ENCODE measurements at places on chromosomes 6 and 20.

- no peak for DNase-seq
These were observed 37.9 kb downstream of the SYNDIG1 start for GRCh38 chr20:24507182-24507853.

DNA sequence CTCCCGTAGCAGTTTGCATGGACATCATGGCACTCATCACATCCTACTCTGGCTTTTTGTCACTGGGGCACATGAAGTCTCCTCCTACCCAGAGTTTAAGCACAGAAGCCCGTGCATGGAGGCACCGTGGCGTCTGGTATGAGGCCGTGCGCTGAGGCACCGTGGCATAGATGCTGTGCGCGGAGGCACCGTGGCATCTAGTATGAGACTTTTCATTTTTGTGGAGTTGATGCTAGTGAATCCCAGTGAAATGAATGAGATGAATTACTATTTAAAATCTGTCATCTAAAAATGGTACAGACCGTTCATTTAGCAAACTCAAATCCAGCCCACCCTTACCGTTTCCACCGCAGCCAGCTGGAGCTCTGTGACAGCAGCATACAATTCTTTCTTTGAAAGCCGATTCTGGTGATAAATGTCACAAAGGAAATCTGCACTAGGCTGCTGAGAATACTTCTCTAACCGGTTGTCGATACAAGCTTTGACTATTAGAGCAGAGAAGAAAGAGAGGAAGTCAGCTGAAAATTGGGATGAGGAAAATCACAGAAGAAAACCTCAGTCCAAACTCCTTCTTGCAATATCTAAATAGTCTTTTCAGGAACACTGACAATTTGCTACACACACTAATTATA lies 11.3 kb downstream of the CYP24A1 start:
- DNase-seq, result no peak

DNA sequence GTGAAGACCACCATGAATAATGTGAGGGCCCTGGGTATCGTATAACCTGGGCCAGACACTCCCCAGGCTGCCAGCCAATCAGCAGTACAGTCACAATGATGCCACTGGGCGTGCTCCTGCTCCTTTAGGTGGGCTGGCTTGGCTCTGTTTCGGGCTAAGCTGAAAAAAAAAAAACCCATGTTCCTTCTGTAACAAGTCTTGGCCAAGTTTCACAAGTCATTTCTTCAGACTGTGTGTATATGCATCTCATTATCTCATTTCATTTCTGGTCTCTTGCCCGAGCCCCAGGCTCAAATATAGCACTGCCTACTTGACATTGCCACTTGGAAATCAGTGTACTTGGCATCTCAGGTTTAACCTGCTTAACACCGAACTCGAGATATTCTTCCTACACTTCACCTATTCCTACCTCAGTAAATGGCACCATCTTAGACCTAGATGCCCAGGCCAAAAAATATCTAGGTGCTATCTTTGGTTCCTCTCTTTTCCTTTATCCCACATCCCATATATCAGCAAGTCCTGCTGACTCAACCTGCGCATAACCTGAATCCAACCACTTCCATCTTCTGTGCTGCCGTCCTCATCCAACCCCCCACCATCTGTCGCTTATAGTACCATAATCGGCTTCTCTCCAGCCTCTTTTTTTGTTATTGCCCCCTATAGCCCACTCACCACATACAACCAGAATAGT lies 1.8 kb downstream of the UQCC2 start:
- no peak for DNase-seq

- DNase-seq, result no peak
These were observed 108.4 kb upstream of the MLN start for GRCh38 chr6:33912195-33912594.

GRCh38 chr6:116028233-116028632 lies 32.5 kb downstream of the FRK start:
- no peak for DNase-seq

GRCh38 chr6:121971931-121972335 lies 427.5 kb upstream of the HSF2 start:
- DNase-seq, result no peak

DNA sequence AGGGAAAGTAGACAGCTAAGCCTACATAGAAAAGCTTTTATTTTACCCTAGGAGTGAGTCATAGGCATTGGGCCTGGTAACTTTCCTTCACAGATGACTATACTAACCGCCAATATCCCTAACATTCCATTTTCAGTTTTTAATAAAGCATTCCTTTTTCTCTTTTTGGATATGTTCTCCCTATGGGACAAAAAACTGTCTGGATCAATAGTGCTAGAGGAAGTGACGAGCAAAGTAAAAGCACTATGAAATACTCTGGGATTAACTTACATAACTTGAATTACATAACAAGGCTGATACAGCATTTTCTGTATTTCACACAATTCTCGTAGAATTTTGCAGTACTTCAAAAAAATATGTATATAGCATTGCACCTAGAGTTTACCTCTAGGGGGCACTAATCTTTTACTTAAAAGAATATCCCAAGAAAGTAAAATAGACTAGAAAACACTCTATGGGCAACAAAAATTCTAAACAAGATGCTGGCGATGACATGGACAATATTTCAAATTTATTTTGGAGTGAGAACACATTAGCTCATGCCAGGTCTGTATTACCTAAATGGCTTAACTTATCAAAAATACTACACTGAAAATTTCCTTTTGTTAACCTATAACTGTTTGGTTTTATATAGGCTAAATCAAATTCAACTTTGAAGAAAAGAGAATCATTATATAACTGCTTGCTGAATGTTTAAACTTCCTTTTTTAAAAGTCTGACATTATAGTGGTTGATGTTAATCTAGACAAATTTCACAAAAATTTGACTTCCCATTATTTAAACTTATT lies 66.3 kb upstream of the DST start:
- DNase-seq, result no peak

DNA sequence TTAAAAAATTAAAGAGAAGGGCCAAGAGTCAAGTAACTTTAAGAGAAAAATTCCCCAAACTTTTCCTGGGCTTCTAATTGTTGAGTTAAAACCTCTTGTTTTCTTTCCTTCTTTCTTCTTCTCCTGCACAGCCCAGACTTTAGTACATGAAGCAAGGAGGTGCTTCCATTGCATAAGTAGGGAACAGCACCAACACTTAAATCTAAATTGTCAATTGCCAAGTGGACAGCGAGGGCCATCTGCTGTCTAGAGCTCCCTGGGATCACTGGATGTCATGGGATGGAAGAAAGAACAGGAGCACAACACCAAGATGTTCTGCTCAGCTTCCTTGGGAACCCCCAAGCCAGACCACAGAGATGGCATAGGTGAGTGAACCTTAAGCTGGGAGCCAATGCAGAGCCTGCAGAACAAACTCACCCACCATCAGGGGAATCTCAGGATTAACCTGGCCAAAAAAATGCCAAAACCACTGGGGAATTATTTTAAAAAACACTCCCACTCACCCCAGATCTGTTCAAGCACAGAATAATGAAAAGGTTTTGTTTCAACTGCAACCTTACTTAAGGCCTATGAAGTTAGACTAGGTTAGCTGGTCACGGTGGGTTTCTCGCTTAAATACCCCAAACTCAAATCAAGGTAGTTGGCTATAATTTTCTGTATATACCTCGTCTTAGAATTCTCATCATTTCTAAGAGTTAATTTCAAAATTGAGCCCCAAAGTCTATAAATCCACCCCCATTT lies 67.8 kb downstream of the TNFRSF21 start:
- no peak for DNase-seq

DNA sequence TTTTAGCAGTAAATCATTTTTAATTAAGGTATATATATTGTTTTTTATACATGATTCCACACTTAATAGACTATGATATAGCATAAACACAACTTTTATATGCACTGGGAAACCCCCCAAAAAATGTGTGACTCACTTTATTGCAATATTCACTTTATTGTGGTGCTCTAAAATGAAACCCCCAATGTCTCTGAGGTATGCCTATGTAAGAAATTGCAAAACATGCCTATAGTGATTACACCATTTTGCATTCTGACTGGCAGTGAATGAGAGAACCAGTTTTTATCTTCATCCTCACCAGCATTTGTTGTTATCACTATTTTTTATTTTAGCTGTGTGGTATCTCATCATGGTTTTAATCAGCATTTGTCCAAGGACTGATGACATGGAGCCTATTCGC lies 8.5 kb upstream of the CST11 start:
- DNase-seq, result no peak

DNA sequence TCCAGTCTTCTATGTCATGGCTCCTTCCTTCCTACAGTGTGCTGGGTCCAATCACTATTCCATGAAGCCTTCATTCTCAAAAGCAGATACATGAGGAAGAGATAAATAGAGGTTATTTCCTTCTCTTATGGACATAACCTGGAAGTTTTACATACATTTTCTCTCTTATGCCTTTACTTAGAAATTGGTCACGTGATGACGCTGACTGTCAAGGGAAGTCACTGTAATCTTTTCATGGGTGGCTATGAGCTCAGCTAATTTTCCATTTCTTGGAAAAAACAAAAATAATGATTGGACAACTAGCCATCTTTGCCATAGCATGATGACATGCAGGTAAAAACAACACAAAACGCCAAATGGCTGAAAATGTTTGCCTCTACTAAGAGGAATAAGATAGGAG lies 151.6 kb upstream of the PRSS16 start:
- DNase-seq, result no peak

DNA sequence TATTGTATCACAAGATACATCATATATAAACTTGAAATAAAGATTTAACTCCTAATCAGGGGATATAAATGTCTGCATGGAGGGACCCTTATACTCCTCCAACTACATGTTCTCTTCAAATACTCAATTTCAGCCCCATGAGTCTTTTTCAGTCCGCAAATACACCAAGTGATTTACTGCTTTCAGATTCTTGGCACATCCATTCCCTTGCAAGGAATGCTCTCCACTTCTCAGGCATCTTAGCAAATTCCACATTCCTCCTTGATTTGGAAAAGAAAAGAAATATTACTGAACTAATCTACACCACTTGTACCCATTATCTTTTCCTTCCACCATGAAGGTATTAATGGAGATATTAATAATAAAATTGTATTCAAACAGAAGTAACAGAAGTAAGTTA lies 999.4 kb upstream of the GJE1 start:
- DNase-seq, result no peak

GRCh38 chr6:128836761-128837160 lies 46.2 kb upstream of the LAMA2 start:
- no peak for DNase-seq

GRCh38 chr6:169981568-169981967 lies 230.1 kb downstream of the ERMARD start:
- DNase-seq, result no peak

DNA sequence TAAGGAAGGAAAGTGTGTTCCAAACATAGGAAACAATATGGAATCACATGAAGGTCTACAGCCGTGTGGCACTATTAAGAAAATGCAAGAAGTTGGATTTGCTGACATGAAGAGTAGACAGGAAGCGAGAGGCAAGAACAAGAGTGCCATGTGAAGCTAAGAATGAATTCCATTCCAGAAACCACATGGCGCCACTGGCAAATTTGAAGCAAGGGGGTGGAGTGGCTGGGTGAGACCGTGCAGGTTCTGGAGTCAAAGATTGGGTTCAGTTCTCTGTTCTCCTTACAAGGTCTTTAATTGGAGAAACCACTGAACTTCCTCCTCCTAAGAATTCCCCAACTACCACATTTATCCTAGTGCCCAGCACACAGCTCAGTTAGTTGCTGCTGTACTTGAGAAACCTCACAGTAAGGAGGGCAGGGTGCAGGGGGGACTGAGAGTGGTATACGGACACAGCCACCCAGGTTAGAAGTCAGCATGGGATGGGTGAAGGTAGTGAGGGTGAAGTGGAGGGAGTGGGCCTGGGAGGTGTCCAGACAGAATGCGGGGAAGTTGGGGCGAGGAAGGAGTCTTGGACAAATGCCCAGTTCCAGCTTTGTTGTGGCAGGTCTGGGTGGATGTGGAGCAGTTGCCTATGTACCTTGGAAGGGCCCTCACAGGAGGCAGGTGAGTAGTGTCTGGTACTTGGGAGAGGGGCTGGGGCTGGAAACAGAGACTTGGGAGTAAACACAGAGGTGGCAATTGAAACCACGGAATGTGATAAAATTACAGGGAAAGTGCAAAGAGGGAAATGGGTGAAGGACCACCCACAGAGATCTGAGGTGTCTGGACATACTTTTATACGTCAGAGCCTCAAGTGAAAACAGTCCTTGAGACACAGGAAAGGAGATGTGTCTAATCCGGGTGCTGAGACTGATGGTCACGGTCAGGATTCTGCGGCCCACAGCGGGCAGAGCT lies 14.3 kb downstream of the LYRM4 start:
- no peak for DNase-seq

- DNase-seq, result no peak
These were observed 79.2 kb upstream of the MRAP2 start for GRCh38 chr6:83954371-83954770.

DNA sequence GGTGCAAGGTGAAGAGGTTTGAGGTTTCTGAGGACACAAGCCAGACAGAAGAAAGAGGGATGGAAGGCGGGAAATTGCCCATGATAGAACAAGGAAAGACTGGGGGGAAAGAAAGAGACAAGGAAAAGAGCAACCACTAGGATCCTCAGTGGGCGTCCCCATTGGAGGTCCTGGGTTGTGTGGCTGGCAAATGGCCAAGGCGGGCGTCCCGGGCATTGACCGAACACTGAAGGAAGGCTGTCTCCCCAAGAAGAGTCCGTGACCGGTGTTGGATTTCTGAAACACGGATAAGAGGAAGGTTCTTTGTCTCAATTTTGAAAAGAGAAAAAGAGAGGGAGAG lies 746.6 kb upstream of the ADGRB3 start:
- DNase-seq, result no peak
